ENCODE measurements at places on chromosomes 4 and X.
A peak's percentile ranks its signal among the peaks of the same experiment; 100 is the strongest.

DNA sequence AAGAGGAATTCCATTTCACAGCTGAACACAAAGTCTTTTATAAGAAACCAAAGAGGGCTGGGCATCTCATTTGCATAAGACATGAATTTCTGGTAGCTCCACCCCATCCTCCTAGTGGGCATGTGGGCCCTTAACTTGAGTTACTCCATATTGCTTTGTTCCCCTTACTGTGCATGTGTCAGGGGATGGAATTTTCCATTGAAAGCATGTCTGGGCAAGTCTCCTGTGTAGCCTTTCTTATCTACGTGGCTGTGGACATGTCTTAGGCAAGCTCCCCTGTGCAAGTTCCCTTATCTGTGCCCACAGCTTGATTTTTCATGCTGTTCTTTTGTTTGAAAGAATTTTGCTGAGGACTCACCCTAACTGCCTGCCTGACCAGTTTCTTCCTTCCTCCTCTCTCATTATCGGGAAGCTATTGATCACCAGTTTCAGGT is 123.5 kb upstream of the JADE1 start:
- no peak for DNase-seq

DNA sequence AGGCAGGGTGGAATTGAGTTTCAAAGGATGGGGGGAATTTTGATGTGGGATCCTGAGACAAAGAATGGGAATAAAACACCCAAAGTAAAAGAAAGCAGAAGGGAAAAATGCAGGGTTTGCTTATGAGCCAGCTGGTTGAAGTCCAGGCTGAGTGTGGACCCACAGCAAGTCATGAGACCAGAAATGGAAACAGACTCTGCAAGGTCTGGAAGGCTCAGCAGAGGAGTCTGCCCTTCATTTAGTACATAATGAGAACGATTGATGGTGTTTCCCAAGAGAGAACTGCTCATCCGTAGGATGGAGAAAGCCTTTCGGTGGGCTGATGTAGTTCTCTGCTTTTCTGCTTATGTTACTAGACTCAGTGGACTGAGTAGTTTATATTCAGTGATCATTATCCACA is 259.1 kb downstream of the C4orf33 start:
- no peak for DNase-seq

DNA sequence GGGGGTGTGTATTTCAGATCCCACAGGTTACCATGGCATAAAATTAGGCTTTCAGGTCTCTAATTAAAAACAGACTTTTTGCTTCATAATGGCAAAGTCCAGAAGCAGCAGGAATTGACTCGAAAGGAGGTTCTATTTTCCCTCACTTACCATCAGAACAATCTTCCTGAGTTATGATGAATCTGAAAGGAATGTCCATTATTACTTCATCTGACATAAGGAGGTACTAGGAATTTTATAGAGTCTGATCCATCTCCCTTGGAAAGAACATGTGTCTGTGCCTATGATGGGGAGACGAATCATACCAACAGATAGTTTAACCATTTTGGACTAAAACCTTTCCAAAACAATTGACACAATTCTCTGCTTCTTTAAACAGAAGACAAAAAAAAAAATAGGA is 206.3 kb upstream of the FGF13 start:
- no peak for DNase-seq

GRCh38 chr4:43277003-43277402 is 384.5 kb downstream of the GRXCR1 start:
- DNase-seq = no peak

DNA sequence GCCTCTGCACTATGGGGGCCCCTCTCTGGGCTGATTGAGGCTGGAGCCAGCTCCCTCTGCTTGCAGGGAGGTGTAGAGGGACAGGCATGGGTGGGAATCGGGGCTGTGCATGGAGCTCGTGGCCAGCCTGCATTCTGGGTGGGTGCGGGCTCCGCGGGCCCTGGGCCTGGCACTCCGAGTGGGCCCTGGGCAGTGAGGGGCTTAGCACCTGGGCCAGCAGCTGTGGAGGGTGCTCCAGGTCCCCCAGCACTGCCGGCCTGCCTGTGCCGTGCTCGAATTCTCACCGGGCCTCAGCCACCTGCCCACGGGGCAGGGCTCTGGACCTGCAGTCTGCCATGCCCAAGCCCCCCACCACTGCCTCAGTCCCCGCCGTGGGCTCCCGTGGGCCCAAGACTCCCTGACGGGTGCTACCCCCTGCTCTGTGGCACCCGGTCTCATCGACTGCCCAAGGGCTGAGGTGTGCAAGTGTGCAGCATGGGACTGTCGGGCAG is 681.2 kb downstream of the PDHA2 start:
- DNase-seq = no peak

DNA sequence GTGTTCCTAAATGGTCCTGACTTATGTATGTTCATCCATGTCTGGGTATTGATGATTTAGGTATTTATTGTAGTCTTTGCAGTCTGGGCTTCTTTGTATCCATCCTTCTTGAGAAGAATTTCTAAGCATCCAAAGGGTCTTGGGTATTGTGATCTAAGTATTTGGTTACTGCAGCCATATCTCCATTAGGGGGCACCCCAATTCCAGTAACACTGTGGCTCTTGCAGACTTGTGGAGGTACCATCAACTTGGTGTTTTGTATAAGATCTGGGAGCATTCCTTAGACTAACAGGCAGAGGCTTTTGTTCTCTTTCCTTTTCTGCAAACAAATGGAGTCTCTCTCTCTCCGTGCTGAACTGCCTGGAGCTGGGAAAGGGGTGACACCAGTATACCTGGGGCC is 113.7 kb upstream of the NEXMIF start:
- DNase-seq = no peak

GRCh38 chrX:21926527-21927278 is 13.8 kb upstream of the SMS start:
- no peak for DNase-seq

GRCh38 chr4:129822701-129823100 is 726.7 kb downstream of the C4orf33 start:
- peak; percentile 42 for DNase-seq

DNA sequence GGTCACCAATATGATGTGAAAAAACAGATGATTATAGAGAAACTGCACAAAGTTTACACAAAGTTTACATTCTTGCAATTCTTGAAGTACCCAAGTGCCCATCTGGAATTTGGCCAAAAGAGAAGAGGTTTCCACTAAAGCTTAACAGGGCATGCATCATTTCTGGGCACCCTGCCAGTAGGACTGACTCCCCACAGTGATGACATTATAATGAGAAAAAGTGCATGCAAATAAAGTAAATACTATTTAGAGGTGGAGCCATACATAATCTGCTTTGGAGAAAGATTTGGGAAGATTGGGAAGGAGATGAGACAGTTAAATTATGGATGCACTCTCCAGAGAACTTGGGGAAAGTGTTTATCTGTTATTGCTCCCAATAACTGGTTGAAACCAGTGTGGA is 93.7 kb upstream of the TRPC3 start:
- DNase-seq = peak; percentile 2

DNA sequence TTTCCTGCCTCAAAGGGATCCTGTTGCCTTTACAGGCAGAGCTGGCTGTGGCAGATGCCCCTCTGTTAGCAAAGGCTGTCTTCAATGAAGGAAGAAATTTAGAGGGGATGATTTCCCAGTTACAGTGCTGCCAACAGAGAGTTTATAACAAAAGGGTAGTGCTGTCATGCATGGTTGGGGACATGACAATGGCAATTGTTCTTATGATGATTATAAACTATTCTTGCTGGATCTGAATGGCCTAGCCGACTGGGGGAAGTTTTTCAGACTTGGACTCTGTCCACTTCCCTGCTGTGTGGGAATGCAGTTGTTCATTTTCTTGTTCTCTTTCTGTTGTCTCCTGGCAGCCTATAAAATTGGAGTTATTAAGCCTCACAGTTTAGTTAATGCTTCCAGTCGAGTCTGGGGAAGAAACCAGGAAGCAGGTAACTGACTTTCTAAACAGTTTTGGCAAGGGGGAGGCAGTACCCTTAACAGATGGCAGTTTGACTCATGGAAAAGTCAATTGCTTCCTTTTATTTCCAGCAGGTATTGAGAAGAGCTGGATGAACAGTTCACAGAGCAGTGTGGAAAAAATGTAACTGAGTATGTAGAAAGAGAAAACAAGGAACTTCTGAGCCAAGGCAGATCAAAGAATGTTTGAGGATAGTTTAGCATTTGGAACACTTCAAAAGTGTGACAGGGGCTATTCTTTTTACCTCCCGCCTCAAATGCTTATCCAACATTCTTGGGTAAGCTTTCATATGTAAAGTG is 582.6 kb downstream of the RAPGEF2 start:
- DNase-seq = no peak

DNA sequence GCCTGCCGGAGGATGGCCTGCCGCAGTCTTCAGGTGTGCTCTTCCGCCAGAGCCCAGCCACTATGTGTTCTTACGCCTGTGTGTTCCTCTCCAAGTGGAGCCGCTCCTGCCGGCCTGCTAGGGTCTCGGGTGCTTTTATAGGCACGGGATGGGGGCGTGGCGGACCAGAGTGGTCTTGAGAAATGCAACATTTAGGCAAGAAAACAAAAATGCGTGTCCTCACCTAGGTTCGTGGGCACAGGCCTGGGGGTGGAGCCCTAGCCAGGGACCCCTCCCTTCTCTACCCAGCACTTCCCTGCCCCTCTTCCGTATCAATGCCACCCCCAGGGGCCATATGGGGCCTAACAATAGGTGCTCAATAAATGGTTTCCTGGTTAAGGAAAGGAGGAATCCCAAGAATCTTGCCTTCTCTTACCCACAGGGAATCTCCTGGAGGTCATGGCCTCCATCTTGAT is 34.4 kb upstream of the LRBA start:
- no peak for DNase-seq

DNA sequence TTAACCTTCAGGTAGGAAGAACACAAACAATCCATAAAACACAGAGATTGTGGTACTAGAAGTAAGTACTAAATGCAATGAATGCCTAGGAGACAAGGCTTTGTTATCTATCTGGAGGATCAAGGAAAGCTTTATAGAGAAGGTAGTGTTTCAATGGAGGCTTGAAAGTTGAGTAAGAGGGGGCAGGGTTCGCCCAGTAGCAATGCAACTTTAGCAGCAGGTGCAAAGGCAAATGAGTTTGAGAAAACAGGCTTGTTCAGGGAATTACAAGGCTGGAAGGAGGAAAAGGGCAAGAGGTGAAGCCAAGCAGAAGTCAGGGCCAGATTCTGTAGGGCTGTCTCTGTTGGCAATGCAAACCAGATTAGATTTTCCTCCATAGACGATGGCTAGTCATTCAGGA is 35.5 kb upstream of the AMELX start:
- DNase-seq = no peak

GRCh38 chr4:5750946-5751665 is 40.1 kb downstream of the EVC start:
- no peak for DNase-seq

GRCh38 chr4:188930822-188931221 is 791.6 kb downstream of the TRIML1 start:
- no peak for DNase-seq
